ENCODE measurements at places on chromosomes 5 and 9.

DNA sequence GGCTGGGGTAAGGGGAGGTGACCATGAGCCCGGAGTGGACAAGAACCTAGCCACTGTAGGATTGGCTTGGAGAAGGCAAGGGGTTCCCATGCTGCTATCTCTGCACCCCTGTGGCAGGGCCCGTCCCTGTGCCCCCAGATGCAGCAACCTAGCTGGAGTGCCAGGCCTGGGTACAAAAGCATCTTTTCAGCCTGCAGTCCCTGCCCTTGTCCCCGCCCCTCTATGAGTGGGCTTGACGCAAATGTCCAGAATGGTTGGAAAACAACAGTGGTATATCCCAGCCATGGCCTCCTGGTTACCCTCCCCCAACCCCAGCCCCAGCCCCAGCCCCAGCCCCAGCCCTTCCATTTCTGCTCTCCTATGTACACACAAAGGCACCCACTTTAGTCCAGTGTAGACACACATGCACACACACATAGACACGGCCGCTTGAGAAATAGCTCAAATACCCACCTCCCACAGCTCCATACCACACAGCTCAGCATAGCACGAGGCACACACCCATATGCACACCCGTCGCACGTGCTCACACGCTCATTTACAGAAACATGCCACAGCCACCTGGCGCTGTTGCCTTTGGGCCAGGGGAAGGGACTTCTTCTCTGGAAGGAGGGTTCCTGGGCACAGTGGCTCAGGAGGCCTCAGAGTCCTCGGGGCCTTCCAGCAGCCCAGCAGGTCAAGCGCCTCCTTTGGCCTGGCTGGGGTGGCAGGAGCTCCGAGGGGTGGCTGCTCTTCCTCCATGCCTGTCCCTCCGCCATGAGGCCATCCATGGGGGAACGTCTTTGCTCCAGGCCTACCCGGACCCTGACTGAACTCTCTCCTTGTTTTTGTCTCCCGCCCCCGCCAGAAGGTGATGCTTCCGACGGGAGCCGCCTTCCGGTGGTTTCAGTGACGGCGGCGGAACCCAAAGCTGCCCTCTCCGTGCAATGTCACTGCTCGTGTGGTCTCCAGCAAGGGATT lies 34.1 kb downstream of the CXXC5 start:
- no peak for DNase-seq

DNA sequence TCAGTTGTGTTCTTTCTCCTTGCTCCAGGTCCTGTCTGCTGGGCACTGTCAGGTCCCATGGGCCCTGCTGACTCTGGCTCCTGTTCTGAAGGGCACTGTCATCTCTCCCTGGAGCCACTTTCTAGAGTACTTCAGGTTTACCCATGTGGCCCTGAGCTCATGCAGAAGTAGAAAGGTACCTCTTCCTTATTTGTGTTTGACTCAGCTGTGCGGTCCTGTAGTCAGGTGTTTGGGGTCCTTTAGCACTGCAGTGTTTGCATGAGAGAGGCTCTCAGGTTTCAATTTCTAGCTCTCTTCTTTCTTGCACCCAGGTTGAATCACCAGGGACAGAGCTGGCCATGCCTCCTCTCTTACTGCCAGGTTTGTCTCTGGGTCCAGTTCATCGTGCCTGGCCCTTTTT lies 71.5 kb downstream of the HSPA4 start:
- no peak for DNase-seq

DNA sequence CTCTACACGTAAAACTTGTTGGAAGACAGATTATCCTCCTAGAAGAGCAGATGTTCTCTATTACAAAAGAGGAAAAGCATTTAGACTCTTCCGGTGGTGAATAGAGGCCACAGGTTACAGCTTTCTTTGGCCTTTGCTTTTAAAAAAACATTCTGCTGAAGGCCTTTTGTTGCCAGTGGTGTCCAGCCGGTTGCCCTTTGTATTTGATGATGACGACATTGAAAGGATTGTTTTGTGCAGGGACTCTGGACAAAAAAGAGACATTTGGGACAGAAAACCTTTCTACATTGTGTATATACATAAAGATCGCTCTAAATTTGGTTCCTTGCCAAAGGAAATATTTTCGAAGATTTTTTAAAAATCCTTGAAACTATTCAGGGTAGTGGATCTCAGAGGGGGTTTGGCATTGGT lies 180.3 kb downstream of the C9orf152 start:
- DNase-seq: peak; percentile 84

- DNase-seq: no peak
These were observed 41.2 kb downstream of the EXD3 start for GRCh38 chr9:137381501-137382443.

DNA sequence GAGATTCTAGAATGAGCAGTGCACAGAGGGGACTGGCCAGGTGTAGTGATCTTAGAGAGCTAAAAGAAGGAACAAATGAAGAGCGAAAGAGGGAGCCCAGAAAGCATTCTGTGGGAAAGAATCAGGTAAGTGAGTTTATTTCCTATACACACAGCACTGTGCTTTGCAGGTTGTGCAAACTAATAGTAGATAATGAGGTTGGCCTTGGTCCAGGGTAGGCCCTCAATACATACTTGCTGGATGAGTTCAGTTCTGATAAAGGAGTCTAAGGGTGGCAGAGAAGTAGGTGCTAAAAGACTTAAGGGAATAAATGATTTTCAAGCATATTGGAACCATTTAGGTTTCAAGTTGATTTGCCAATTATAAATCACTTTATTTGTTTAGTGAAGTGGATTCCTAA lies 122.0 kb downstream of the NPR3 start:
- DNase-seq: no peak

DNA sequence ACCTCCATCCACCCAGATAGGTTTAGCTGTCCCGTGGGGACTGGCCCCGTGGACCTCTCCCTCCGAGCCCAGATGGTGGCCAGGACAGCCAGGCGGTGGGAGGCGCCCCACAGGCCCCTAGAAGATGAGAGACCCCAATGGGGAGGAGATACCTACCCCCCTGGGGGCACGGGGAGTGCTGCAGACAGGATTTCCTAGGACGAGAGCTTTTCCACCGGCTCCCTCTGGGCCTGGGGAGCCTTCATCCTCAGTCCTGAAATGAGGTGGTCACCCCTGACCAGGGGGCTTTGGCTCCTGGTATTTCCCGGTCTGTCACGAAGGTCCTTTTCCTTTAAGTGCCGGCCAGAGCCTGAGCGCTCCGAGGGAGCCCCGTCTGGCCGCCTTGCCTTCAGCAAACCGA lies 46.8 kb downstream of the MRPL36 start:
- DNase-seq: no peak

DNA sequence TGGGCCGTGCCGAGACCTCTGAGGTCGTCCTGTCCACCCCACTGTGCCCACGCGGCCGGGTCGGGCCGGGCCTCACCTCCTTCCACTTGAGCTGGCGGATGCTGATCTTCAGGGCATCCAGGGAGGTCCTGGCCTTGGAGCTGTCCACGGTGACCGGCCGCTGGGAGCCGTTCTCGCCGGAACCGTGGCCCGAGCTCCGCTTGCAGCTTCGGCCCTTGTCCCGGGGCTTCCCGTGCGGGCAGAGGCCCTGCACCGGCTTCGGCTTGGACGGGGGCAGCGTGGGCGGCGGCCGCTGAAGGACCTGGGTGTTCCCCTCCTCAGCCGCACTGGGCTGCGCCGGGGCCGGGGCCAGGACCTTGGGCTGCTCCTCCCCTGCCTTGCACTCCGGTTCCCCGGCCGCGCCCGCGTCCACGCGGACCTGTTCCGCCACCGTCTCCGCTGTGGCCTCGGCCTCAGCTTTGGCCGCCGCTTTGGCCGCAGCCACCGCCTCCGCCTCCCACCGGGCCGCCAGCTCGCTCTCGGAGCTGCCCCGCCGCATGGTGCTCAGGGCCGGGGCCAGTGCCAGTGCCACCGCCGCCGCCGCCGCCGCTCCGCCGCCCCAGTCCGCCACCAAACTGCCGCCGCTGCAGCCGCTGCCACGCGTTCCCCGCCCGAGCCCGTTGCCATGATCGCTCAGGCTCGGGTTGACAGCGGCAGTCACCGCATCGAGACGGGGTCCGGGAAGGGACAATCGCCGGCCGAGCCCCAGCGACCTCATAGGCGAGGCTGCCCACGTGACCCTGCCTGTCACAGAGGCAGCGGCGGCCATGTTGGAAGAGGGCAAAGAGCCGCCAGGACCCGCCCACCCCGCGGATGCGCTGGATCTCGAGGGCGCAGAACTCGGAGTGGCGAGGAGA lies at the start of gene TTLL11:
Gene TTLL11, minus strand, starts transcription at position 698 of the 896 bp plus-strand sequence. Its CDS starts 160 bp downstream, at position 538.
- peak; percentile 86 for DNase-seq

DNA sequence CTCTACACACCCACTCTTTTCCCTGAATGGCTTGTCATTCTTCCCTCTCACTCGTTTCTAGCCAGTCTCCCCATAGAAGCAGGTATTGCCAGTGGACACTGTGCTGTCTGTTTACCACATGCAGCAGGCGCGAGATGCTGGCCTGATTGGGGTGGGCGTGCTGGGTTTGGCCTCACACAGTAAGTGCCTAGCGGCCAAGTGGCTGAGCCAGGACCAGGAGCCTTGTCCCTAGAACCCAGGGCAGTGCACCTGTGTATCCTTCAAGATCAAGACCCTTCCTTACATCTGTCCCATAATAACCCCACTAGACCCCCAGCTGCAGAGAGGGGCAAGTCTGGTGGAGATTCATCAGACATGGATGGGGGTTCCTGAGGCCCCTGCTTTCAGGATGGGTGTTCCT lies 112.8 kb upstream of the IRX4 start:
- no peak for DNase-seq

Data from astrocyte (in vitro differentiated cells and primary cell).